ENCODE measurements at places on chromosomes 11 and 22. TPM values are rescaled to one million over a fixed set of nuclear protein-coding genes. Genes with fewer than 3 reads are reported as not detected.

PLAAT5 gene
- total RNA-seq, result not detected

SYT12 gene
- total RNA-seq, result 13.3 TPM

MS4A6E gene
- not detected for total RNA-seq

KDM4E gene
- total RNA-seq, result not detected

LARGE2 gene
- total RNA-seq, result 3.1 TPM

Data from A549 treated with ZK216348 at 1 μM for 4 hours (cell line).